ENCODE measurements at places on chromosomes 13 and 19.

DNA sequence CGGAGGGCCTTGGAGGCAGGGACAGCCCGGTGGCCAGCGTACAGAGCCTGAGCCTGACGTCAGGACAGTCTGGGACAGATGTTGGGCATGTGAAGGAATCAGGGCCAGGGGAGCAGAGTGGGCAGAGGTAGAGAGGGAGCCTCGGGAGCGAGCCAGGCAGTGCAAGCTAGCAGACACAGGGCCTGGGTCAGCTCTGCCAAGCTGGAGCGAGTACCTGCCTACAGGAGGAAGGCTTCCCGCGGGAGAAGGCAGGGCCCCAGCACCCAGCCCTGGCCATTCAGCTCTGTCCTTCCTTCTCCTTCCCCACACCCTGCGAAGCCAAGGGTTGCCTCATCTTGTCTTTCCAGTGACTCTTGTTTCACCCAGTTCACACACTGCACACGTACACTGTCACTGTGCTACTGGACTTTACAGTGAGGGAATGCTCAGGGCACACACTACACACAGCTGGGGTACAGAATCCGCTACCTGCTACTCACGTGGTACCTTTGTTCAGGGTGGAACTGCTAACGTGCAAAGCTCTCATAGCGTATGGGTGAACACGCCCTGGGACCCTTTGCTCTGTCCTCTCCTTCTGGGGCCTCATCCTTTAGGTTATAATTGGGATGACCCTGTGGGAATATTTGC is 9.8 kb upstream of the C1QTNF9 start:
- DNase-seq = no peak

DNA sequence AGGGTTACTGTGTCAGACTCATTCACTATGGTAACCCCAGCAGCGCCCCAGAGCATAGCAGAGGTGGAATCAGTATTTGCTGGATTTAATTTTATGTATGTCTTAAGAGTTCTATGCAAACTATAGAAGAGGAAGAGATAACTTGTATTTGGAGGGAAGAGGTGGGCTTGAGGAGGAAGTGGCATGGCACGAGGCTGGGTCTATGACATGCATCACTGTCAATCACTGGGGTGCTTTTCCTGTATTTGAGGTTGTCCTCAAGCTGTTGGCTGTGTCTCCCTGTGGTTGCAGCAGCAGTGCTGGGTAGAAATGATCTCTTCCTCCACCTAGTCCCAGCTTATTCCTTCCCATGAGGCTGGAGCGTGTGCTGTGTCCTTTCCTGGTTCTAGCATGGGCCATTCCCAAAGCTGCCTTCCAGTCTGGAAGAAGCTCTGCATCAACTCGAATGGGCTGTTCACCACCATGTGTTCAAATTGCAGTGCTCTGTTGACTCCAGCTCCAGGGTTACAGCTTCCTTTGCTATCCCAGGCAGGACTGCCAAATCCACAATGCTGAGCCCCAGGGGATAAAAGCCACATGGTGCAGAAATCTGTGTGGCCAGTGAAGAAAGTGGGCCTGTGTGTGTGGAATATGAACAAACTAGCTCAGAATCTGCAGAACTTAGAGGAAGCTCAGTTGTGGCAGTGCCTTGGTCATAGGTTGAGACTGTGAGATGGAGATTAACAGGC is 73.1 kb upstream of the MTIF3 start:
- DNase-seq = no peak

- DNase-seq = no peak
Measured at GRCh38 chr13:99501848-99502301, 603 bp downstream of the TM9SF2 start.

- DNase-seq = no peak
Measured at GRCh38 chr13:98309569-98310335, 132.7 kb upstream of the RNF113B start.

- DNase-seq = no peak
Measured at GRCh38 chr13:46679369-46680120, 117.4 kb downstream of the ESD start.
